ENCODE measurements at places on chromosomes 12 and 14.

- DNase-seq, result no peak
- peaks cover 23% of the 10 kb centered on the region for H3K36me3 ChIP-seq
- H3K27ac ChIP-seq, result no peak overlapping the region
- H3K4me3 ChIP-seq, result no peak overlapping the region
- H3K27me3 ChIP-seq, result no peaks in the 10 kb centered on the region
These were observed 8.2 kb downstream of the ARHGEF40 start for GRCh38 chr14:21078287-21078686.

DNA sequence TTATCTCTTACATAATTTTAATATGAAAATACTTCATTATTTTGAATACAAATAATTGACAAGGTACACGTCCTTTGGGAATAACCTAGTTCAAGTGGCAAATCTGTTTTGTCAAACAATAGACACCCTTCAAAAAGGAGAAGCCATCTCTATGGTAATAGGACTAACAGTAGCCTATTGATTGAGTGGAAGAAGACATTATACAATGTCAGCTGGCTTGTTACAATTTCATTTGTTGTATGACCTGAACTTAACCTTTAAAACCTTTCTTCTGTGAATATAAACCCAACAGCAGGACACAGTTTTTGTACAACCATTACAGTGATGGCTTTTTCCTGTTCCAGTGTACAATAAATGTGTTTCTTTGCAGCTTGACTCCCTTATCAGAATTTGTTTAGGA is 8.1 kb downstream of the TMEM260 start:
- H3K4me1 ChIP-seq, result peaks cover 29% of the 10 kb centered on the region
- H3K4me3 ChIP-seq, result no peak overlapping the region
- no peak overlapping the region for H3K27ac ChIP-seq
- peaks cover 58% of the 10 kb centered on the region for H3K36me3 ChIP-seq

GRCh38 chr12:41869432-41869831 is 275.2 kb downstream of the GXYLT1 start:
- H3K4me1 ChIP-seq, result no peaks in the 10 kb centered on the region
- H3K27me3 ChIP-seq, result peaks cover 5% of the 10 kb centered on the region
- H3K27ac ChIP-seq, result no peak overlapping the region

- no peaks in the 10 kb centered on the region for H3K4me1 ChIP-seq
- no peak overlapping the region for H3K27ac ChIP-seq
- DNase-seq, result no peak
- H3K27me3 ChIP-seq, result no peaks in the 10 kb centered on the region
- no peaks in the 10 kb centered on the region for H3K36me3 ChIP-seq
- no peak overlapping the region for H3K4me3 ChIP-seq
These were observed 13.3 kb downstream of the SLCO1B1 start for GRCh38 chr12:21144309-21144708.

DNA sequence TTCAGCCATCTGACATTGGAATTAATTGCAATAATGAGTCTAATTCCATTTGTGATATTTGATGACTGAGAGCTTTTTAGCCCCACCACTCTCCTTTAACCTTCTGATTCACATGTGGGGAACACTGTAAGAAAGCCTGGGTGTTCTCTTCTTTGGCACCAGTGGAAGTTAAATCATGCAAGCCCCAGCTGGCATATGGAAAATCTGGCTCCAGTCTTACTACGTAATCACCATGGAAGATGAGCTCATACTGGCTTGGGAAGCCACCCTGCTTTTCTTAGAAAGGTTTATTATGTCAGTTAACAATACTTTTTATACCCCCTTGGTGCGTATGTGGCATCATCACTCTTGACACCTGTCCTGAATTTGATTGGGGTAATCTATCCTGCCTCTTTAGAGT is 479.3 kb downstream of the SLC16A7 start:
- no peaks in the 10 kb centered on the region for H3K36me3 ChIP-seq
- H3K4me3 ChIP-seq, result no peak overlapping the region
- H3K27ac ChIP-seq, result no peak overlapping the region
- DNase-seq, result no peak
- H3K27me3 ChIP-seq, result no peaks in the 10 kb centered on the region

GRCh38 chr12:131159660-131160059 is 206.0 kb downstream of the ADGRD1 start:
- no peak overlapping the region for H3K4me3 ChIP-seq
- no peaks in the 10 kb centered on the region for H3K36me3 ChIP-seq

GRCh38 chr12:4422985-4423384 is 22.6 kb downstream of the FGF6 start:
- no peaks in the 10 kb centered on the region for H3K36me3 ChIP-seq
- H3K4me1 ChIP-seq, result no peaks in the 10 kb centered on the region
- H3K27ac ChIP-seq, result no peak overlapping the region
- DNase-seq, result no peak
- no peak overlapping the region for H3K4me3 ChIP-seq

GRCh38 chr14:102622262-102622885 is 29.9 kb downstream of the RCOR1 start:
- peaks cover 9% of the 10 kb centered on the region for H3K36me3 ChIP-seq
- no peaks in the 10 kb centered on the region for H3K27me3 ChIP-seq
- H3K4me3 ChIP-seq, result no peak overlapping the region
- DNase-seq, result no peak
- no peak overlapping the region for H3K27ac ChIP-seq

- no peak overlapping the region for H3K27ac ChIP-seq
- peaks cover 4% of the 10 kb centered on the region for H3K27me3 ChIP-seq
- no peak overlapping the region for H3K4me3 ChIP-seq
These were observed 339.3 kb downstream of the NRXN3 start for GRCh38 chr14:78509516-78509915.

- H3K27me3 ChIP-seq, result no peaks in the 10 kb centered on the region
- H3K36me3 ChIP-seq, result no peaks in the 10 kb centered on the region
- no peaks in the 10 kb centered on the region for H3K4me1 ChIP-seq
- DNase-seq, result no peak
These were observed 80.9 kb downstream of the WSCD2 start for GRCh38 chr12:108210001-108210400.

DNA sequence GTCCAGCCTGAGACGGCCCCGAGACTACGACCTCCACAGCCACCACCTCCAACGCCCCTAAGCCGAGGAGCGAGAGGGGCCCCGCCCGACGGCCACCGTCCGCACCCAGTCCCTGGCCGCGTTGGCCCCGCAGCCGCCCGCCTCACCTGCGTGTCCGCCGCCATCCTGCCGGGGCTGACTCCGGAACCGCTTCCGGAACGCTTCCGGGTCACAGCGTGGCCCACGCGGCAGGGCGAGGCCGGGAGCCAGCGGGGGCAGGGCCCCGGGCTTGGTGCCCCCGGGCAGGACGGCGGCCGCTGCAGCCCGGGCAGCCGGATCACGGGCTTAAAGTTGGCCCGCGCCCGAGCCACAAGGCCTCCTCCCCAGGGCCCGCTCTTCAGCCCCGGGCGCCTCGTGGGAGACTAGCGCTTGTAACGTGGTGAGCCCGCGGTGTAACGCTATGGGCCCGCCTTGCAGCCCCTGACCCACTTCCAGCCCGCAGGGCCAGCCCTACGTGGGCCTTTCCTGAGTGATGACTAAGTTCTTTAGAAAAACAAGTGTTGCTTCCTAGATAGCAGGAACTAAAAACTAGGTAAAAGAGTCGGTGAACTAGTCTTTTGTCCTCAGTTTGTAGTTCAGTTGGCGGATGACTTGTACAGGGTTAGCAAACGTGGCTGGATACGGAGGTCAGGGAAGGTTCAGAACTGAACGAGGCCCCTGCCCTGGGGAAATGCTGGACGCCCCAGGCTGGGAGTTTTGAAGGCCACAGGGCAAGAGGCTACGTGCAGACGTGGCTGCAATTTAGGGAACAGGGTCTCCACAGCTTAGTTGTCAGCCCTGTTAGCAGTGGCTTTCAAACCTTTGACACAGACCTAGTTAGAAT is at the start of gene GCN1:
GCN1 (minus strand) TSS at position 182 of the 862 bp plus-strand sequence; CDS start at position 164, 18 bp downstream.
- H3K36me3 ChIP-seq, result peaks cover 73% of the 10 kb centered on the region
- peaks cover 18% of the 10 kb centered on the region for H3K4me1 ChIP-seq
- H3K4me3 ChIP-seq, result peak within 1 kb of the TSS; percentile 93
- H3K27me3 ChIP-seq, result no peaks in the 10 kb centered on the region

GRCh38 chr12:125159702-125160101 is 94.5 kb downstream of the AACS start:
- DNase-seq, result no peak
- H3K4me3 ChIP-seq, result no peak overlapping the region
- H3K36me3 ChIP-seq, result no peaks in the 10 kb centered on the region

DNA sequence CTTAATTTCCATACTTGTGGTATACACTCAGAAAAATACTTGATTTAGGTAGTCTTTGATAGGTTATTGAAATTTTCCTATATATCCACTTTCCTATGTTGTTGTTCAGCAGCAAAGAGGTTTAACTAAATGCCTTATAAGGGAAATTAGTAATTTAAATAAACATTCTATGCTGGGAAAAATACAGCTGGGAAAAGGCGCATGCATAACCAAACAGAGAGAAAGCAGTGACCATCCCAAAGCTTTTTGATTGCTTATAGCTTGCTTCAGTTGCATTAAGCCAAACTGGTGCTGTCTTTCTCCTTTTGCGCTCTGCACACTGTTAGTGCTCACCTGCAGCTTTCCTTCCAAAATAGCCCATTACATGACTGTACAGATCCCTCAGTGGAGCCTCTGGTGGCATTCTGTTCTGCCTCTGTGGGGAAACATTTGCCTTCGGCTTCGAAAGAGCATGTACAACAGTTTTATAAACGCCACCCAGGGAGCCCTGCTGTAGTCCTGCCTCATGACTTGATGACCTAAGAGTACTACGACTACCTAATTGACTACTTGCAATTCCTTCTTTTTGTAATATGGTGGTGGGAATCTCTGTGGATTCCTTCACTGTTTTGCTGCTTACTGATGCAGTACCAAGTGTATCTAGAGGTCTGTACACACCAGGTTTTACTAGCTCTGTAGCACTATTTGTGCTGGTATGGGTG is 120.8 kb downstream of the RALGAPA1 start:
- H3K27me3 ChIP-seq, result no peaks in the 10 kb centered on the region
- H3K27ac ChIP-seq, result no peak overlapping the region
- H3K4me1 ChIP-seq, result no peaks in the 10 kb centered on the region

DNA sequence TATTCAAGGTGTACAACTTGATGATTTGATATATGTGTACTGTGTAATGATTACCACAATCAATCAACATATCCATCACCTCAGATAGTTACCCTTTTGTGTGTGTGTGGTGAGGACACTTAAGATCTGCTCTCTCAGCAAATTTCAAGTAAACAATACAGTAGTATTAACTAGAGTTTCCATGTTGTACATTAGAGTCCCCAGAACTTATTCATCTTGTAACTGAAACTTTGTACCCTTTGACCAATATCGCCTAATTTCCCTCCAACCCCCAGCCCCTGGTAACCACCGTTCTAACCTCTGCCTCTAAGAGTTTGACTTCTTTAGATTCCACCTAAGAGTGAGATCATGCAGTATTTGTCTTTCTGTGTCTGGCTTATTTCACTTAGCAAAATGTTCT is 12.1 kb downstream of the ADCK1 start:
- no peak for DNase-seq
- no peaks in the 10 kb centered on the region for H3K36me3 ChIP-seq
- no peaks in the 10 kb centered on the region for H3K4me1 ChIP-seq
- H3K27ac ChIP-seq, result no peak overlapping the region
- H3K4me3 ChIP-seq, result no peak overlapping the region

DNA sequence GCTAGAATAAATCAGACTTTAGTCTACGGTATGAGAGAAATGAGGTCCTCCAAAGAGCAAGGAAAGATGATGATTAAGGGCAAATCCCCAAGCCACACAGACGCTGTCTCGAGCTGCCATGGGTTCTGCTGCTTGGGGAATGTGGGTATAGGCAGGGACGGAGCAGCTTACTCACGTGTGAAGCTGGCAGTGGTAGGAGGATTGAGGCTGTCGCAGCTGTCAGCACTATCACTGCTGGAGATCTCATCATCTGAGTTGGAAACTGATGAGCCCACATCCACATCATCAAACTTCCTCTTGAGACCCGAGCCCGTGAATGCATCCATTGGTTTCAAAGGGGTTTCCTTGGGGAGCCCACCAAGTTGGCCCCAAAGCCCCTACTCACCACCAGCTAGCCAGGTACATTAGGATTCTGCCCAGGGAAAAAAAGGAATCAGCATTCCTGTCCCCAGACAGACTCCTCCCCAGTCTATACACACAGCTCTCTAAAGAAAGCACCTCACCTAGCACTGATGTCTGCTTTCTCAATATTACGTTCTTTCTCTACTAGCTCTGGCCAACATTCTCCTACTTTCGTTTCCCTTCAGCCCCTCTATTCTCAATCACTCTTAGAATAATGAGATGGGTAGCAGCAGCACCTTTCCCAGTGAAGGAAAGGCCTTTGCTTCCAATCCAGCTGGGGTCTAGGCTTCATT is 7.0 kb downstream of the CSRNP2 start:
- no peaks in the 10 kb centered on the region for H3K27me3 ChIP-seq
- no peak for DNase-seq

DNA sequence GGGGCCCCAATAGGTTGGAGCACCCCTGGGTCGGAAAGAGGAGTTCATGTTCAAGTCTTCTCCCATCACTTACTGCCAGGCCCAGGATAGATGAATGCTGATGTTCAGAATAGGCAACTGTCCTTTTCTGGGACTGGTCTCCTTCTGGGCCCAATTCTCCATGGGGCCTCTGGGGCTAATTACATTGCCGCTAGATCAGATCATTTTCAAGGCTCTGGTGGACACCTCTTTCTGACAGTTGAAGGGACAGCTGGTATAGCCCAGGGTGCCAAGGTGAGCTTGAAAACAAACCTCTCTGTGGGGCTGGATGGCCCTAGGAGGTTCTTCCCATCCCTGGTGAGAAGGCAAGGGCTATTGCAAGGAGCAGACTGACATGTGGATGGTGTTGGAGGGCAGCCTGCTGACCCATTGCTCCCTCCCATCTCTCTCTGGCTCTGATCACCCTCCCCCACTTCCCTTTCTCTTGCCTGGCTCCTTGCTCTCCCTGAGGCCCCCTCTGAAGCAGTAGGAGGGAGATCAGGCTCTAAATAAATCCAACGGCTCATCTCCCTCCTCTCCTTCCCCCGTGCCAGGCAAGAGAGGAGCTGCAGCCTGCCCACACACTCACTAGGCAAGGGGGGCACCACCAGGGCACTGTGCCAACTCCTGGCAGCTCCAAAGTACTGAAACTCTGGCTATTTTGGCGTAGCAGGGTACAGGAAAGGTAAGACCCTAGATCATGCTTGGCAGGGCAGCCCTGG is 1.9 kb downstream of the CACNB3 start:
- 0 out of 2 replicates have a peak, but pooled peaks cover 4% of the 10 kb centered on the region for H3K36me3 ChIP-seq
- no peaks in the 10 kb centered on the region for H3K4me1 ChIP-seq
- DNase-seq, result no peak
- no peak overlapping the region for H3K27ac ChIP-seq
- no peak overlapping the region for H3K4me3 ChIP-seq

GRCh38 chr12:4006743-4007142 is 133.5 kb upstream of the PARP11 start:
- H3K27ac ChIP-seq, result peak overlapping the region; percentile 90
- H3K36me3 ChIP-seq, result no peaks in the 10 kb centered on the region
- no peaks in the 10 kb centered on the region for H3K27me3 ChIP-seq
- peak; percentile 92 for DNase-seq

DNA sequence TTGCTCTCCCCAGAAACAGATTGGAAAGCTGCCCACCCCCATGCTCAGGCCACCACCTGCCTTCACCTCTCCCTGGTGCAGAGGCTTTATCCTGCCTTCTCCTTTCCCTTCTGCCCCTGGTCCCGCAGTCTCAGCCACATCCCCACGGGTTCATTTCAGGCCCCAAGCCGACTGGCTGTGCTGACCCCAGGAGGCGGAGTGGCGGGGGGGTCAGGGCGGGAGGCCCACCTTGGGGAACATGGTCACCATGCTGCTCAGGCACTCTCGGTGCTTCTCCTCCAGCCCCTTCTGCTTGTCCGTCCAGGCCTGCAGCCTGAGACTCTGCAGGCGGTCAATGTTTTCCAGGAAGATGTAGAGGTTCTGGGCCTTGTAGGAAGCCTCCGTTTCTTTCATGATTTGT is 6.9 kb downstream of the FAM186B start:
- H3K27me3 ChIP-seq, result no peaks in the 10 kb centered on the region
- H3K36me3 ChIP-seq, result no peaks in the 10 kb centered on the region
- no peak for DNase-seq

Data from RWPE2 (cell line).